ENCODE measurements at places on chromosomes 7 and 10.

DNA sequence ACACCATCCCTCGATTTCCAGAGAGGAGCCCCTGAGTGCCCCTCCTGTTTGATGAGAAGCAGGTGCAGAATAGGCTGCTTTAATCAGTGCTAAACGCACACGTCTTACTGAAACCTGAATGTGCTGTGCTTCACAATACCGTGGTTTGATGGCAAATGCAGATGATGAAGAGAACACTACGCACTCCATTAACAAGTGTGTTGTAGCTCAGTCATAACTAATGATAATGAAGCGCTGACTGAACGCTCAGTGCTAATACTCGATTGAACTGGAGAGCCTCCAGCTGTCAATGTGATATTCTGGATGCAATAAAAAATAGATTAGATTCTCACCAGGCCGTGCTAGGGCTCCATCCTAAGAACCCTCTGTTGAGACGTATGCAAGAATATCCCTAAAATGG lies 279.7 kb upstream of the PLPP4 start:
- no peak for DNase-seq

DNA sequence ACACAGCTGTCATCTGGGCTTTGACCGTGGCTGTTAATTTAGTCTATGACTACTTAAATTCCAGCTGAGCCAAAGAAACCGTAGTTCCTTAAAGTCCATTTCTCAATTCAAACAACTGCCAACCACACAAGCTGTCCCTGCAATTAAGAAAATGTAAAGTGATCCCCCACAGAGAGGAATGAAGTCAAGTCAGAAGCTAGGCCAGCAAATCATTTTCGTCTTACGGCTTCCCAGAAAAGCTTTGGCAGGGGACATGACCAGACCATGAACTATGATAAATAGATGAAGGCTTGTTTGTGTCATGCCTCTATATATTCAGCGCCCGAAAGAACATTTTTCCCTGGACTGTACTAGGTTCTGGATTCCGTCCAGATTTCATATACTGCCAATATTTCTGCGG lies 54.6 kb downstream of the HACD1 start:
- DNase-seq, result no peak

GRCh38 chr10:43350686-43351085 lies 20.8 kb upstream of the FXYD4 start:
- DNase-seq, result no peak

DNA sequence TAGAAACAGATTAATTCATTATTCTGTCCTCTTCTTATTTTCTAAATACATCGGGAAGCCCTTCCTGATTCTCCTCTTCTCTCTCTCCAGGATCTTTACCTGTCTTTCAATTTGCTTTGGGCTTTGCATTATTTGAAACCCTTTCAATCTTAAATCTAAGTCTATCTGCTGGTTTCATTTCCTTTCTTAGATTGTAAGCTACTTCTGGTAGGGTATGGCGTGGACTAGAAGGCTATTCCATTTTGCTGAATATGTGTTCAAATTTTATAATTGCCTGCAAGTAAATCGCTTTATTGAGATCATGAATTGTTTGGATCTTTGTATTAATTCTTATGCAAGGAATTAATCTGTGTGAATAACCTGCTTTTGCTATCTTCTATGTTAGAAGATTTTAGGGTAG lies 11.1 kb downstream of the STAM start:
- no peak for DNase-seq

DNA sequence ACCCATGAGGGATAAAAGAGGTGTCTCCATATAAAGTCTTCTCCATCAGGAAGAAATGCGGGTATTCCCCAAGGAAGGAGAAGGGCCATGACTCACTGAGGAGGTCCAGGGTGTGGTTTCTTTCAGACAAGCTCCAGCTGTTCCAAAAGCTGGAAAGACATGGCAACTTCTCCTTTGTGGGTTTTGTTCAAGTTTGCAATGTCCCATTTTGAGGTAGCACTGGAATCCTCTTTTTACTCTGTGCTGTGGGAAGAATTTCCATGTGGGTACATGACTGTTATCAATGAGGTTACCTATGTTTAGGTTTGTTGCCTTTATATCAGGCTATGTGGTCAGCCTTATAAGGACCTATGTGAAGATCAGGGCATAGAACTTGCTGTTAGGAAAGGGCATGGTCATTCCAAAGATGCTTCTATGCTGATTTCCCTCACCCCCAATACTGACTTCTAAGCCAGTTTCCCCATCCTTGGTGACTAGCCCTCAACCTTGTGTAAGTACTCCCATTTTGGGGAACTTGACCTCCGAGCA lies 697.5 kb downstream of the INHBA start:
- DNase-seq, result no peak

- DNase-seq, result no peak
These were observed 608.3 kb upstream of the C7orf33 start for GRCh38 chr7:147982307-147982706.

DNA sequence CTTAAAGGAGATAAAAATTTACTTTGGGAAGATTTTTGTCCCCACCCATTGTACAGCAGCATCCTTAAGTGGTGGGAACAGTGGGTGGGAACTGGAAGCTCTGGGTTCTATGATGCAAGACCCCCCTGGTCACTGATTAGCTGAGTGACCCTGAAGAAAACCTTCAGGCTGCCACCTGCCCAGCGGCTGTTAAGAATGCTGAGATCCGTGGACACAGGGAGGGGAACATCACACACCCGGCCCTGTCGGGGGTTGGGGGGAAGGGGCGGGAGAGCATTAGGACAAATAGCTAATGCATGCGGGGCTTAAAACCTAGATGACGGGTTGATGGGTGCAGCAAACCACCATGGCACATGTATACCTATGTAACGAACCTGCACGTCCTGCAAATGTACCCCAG lies 14.5 kb downstream of the CARD11 start:
- DNase-seq, result no peak

- no peak for DNase-seq
These were observed 51.5 kb downstream of the CRPPA start for GRCh38 chr7:16369855-16370254.

- DNase-seq, result peak; percentile 24
These were observed 209.0 kb downstream of the CACNA2D1 start for GRCh38 chr7:82234457-82235049.

- DNase-seq, result no peak
These were observed 10.3 kb downstream of the ZMIZ1 start for GRCh38 chr10:79079054-79079397.

DNA sequence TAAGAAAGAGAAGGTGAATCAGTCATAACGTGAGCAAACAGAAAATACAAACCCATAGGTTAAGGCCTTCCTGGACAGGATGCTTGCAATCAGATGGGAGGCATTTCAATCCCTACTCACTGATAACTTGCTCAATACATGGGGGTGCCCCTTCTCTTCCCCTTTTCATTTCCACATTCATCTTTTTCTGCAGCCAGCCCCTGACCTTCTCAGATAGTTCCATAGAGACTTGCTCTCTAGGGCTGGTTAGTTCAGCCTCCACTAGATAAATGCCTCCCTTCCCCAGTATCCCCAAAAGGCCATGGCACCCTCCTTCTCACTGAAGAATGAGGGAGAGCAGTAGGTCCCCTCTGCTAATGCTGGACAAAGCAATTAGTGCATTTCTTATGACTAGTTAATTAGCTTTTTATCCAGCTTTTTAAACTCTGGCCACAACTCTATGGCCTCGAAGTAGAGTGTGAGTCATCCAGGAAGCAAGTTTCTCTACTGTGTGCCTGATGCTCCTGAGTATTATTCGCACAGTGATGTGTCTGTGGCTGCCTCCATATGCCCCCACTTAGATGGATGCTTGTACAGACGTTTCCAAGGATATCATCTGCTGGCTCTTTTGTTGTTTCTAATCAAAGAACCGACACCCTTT lies 12.7 kb downstream of the CHN2 start:
- DNase-seq, result no peak

GRCh38 chr7:112882991-112883390 lies 92.8 kb upstream of the TMEM168 start:
- no peak for DNase-seq

DNA sequence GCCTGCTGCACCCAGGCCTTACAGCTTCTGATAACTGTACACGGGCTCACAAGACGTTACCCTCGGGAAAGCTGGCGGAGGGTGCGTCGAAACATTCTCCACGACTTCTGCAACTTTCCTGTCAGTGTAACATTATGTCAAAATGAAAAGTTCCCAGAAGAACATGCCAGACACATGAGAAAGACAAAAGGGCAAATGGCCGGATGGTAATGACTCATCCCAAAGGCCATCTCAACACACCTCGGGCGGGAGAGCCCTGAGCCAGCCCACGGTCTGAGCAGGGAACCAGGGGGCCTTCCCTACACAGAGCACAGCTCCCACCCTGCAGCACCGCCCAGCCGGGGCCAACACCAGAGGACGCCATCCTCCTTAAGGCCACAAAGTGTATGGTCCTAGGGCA lies 118.7 kb downstream of the MAD1L1 start:
- no peak for DNase-seq

- DNase-seq, result no peak
These were observed 44.0 kb upstream of the COL1A2 start for GRCh38 chr7:94350734-94351133.

- DNase-seq, result no peak
These were observed 79.0 kb upstream of the NFE2L3 start for GRCh38 chr7:26073041-26073440.

- no peak for DNase-seq
These were observed 750.7 kb downstream of the MAGI2 start for GRCh38 chr7:78702770-78703169.

- DNase-seq, result no peak
These were observed 15.6 kb downstream of the SEC31B start for GRCh38 chr10:100504096-100504495.

DNA sequence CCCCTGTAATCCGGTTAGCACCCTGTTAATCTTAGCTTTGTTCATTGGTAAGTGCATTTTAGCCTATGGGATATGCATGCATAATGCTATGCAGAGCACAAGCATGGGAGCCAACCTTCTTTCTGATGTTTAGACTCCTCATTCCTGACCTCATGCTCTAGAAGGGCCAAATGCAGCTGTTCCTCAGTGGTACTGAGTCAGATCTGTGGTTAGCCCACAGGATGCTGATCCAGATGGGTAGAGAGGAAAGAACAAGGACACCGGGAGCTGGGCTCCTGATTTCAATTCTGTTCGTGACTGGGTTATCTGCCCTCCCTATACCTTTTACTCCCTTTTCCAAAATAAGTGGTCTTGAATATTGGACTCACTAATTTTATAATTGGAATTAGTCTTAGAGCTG lies 31.7 kb upstream of the C10orf90 start:
- DNase-seq, result no peak

DNA sequence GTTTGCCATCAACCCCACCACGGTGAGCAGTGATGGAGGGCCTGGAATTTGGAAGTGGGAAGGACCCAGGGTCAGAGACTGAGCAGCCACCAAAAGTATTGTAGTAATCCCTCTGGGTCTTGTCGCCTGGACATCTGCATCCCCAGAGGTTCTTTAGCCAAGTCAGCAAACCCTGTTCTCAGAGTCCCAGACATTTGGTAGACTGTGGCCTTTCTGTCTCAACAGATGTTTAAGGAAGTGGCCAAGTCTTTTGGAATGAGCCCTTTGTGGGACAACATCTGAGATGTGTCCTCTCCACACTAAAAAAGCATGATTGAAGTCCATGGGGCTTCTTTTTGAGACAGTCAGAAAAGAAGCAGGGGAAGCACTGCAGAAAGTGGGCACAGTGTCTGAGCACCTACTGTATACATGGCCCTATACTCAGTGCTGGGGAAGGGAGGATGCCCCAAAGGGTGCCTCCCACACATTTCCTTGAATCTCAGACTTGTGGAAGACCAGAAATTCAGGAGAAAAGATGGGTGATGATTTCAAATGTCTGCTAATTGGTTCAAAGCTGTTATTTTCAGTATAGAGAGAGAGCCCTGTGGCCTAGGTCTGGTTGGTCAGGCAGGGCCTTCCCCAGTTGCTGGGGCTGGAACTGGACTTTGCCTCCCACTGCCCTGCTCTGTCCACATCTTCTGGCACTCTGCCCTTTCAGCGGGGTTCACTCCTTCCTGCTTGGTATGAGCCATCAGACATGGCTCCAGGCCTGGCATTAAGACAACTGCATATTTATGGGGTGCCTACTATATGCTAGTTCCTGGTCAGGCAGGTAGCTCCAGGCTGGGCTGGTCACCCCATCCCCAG lies 26.5 kb upstream of the VSIR start:
- no peak for DNase-seq

GRCh38 chr10:1452777-1453176 lies 284.5 kb downstream of the ADARB2 start:
- DNase-seq, result no peak

GRCh38 chr7:70886547-70886946 lies 245.4 kb upstream of the GALNT17 start:
- DNase-seq, result no peak

GRCh38 chr10:22649390-22649841 lies 65.0 kb downstream of the PIP4K2A start:
- no peak for DNase-seq

DNA sequence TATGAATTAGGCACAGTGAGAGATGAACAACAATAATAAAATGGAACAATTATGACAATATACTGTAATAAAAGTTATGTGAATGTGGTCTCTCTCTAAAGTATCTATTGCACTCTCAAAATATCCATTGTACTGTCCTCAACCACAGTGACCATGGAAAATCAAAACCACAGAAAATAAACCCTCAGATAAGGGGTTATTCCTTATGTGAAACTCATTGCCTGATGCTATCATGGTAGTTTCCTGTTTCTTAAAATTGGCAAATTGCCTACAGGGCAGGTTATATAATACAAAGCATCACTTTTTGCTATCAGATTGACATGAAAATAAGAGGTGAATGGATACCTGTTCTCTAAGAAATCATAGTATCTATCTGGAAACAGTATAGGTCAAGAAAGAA lies 3.8 kb downstream of the MCM10 start:
- DNase-seq, result no peak

GRCh38 chr10:1896153-1896552 lies 158.8 kb upstream of the ADARB2 start:
- DNase-seq, result no peak

- DNase-seq, result no peak
These were observed 43.2 kb downstream of the PCLO start for GRCh38 chr7:83119494-83119893.

DNA sequence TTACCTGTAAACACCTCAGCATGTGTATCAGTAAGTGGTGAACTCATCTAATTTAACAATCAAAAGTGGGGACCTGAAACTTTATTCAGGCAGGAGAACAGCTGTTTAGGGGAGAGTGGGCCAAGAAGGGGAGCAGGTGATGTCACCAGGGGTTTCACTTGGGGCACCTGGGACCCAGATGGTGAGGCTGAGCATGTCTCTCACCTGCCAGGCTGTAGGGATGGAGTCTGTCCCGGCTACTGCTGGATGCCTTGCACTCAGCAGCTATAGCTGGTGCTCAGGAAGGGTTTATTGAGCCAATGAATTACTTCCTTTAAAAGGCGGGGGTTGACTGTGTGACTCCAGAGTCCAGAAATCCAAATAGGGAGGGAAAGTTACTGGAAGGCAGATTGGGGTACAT lies 23.0 kb downstream of the CDH23 start:
- no peak for DNase-seq

- no peak for DNase-seq
These were observed 43.8 kb upstream of the SEC61G start for GRCh38 chr7:54802841-54803240.

GRCh38 chr7:108135446-108136190 lies 5.5 kb upstream of the LAMB4 start:
- DNase-seq, result no peak

GRCh38 chr7:133139801-133140200 lies 57.9 kb upstream of the CHCHD3 start:
- DNase-seq, result no peak

All from NCI-H1436 treated with DMSO at 0.1 percent for 48 hours (cell line).